ENCODE measurements at places on chromosomes 7 and 10. TPM values are rescaled to one million over a fixed set of nuclear protein-coding genes. Genes with fewer than 3 reads are reported as not detected.

Gene SLC13A1
- total RNA-seq, result not detected

Gene AP5Z1
- total RNA-seq, result 129 TPM

Gene PRR15
- total RNA-seq, result not detected

Gene HMX3
- total RNA-seq, result 0.47 TPM

Gene SYNPO2L
- total RNA-seq, result not detected

Gene ZNF117
- 1.3 TPM for total RNA-seq

Gene GPR141
- not detected for total RNA-seq

Gene NAT16
- not detected for total RNA-seq

Gene MAGI2
- total RNA-seq, result not detected

Gene SUN3
- not detected for total RNA-seq

Gene ALDH18A1
- 8.3 TPM for total RNA-seq

Gene CFAP46
- total RNA-seq, result not detected

Gene LRRD1
- not detected for total RNA-seq

Gene CDHR1
- total RNA-seq, result 1.7 TPM

Gene TRA2A
- 271 TPM for total RNA-seq

Gene ZFAND2A
- total RNA-seq, result 100 TPM

Gene PSD
- 16.7 TPM for total RNA-seq

Gene CPVL
- not detected for total RNA-seq

Gene CCDC136
- 4.8 TPM for total RNA-seq

Gene SEMA3E
- total RNA-seq, result not detected

Gene SH2D4B
- 0.36 TPM for total RNA-seq

Gene RAB19
- total RNA-seq, result 1.9 TPM

Gene ADRA2A
- not detected for total RNA-seq

Gene PRKAR2B
- total RNA-seq, result 0.33 TPM

Gene LIPN
- total RNA-seq, result not detected

Gene SYT15
- 0.22 TPM for total RNA-seq

Gene ACTL6B
- total RNA-seq, result not detected

Gene CCZ1
- 81.3 TPM for total RNA-seq

Gene MALRD1
- total RNA-seq, result not detected

Gene NXPH1
- total RNA-seq, result not detected

Gene RELN
- total RNA-seq, result not detected

Gene TNS3
- 0.24 TPM for total RNA-seq

Gene GNAT3
- not detected for total RNA-seq

Gene PON3
- total RNA-seq, result not detected

Gene TMEM196
- not detected for total RNA-seq

Data from CD8-positive, alpha-beta T cell (primary cell).